ENCODE measurements at places on chromosomes 7 and 10.

DNA sequence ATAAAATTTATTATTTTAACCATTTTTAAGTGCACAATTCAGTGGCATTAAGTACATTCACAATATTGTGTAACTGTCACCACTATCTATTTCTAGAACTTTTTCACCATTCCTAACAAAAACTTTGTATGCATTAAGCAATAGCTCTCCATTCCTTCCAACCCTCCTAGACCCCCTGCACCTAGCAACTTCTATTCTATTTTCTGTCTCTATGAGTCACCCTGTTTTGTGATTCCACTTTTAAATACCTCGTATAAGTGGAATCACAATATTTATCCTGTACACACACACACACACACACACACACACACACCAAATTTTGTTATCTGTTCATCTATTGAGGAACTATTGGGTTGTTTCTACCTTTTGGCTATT is 89.2 kb downstream of the ARID5B start:
- DNase-seq: peak; percentile 45

GRCh38 chr10:117424883-117425649 is 49.8 kb upstream of the PDZD8 start:
- no peak for DNase-seq

DNA sequence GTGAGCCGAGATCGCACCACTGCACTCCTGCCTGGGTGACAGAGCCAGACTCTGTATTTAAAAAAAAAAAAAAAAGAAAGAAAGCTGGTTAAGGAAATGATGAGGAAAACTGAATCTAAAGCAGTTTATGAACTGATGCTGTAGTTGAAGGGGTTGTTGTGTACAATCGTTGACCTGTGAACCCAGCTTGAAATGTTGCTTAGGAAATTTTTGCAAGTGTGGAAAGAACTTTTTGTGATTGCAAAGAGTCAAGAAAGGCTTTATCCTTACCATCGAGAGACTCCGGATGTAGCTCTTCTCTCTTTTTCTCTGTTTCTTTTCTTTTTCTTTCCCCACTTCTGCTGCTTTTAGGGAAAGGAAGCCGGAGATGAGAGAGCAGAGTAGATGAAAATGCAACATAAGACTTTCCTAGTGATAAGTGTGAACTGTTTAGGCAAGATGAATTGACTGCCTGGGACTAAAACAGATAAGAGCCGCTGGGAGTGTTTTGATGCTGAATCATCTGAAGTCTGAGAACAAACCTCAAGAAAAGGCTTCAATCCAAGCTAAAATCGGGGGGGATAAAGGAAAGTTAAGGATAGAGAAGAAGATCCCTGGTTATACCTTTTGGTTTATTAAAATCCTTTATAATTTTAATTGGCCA is 69.0 kb downstream of the TAF3 start:
- DNase-seq: peak; percentile 61

GRCh38 chr7:105693576-105693975 is 112.3 kb upstream of the EFCAB10 start:
- no peak for DNase-seq
